ENCODE measurements at places on chromosomes 16 and 17. TPM values are rescaled to one million over a fixed set of nuclear protein-coding genes. Genes with fewer than 3 reads are reported as not detected.
A peak's percentile ranks its signal among the peaks of the same experiment; 100 is the strongest.

ZG16 gene
- not detected for total RNA-seq

RABEP1 gene
- total RNA-seq, result 57.9 TPM

RUNDC3A gene
- total RNA-seq, result 8.7 TPM

SAP30BP gene
- total RNA-seq, result 113 TPM

BANP gene
- 39.1 TPM for total RNA-seq

TEKT5 gene
- 0.25 TPM for total RNA-seq

B9D1 gene
- total RNA-seq, result 17.9 TPM

TP53TG3C gene
- not detected for total RNA-seq

USH1G gene
- not detected for total RNA-seq

CNTD1 gene
- total RNA-seq, result not detected

CA7 gene
- total RNA-seq, result not detected

TPSAB1 gene
- not detected for total RNA-seq

SLC16A5 gene
- total RNA-seq, result 6.0 TPM

DNA sequence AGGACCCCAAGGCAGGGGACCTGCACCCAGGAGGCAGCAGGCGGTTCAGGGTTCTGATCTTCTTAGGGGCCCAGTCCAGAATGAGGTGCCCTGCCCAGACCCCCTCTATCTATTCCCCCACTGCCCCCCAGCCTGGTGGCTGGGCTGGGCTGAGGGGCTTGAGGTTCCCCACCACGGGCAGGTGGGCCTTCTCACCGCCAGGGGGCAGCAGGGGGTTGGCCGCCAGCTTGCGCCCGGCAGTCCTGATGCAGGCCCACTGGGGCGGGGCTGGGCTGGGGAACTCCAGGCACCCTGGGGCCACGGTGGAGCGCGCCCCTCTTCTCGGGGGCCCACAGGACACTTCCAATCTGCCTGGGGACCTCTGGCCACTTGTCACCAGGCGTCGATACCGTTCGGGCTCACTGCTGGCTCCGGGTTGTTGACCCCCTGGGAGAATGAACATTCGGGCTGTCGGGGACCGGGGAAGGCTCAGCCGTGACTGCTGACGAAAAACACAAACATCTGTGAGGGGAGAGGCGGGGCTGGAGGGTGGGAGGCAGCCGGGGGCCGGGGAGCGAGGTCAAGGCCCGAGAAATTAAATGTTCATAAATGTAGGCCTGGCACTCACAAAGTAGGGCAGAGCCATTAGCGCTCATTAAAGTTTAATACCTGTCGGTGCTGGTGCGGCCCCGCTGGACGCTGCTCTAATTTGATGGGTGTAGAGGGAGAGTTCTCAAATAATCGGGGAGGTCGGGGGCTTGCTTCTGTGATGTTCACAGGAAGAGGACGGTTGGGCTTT is 219.3 kb upstream of the GSE1 start:
- peak; percentile 83 for DNase-seq

GRCh38 chr16:81520151-81520470 is 75.5 kb downstream of the CMIP start:
- DNase-seq, result no peak

GRCh38 chr17:49522357-49522890 is 27.3 kb downstream of the NGFR start:
- no peak for DNase-seq

GRCh38 chr17:40342504-40343218 is 21.9 kb downstream of the GJD3 start:
- DNase-seq, result no peak

GRCh38 chr17:1275962-1276736 is 3.3 kb upstream of the TRARG1 start:
- DNase-seq, result peak; percentile 84

GRCh38 chr17:50259477-50260324 is 14.6 kb upstream of the TMEM92 start:
- DNase-seq, result no peak

DNA sequence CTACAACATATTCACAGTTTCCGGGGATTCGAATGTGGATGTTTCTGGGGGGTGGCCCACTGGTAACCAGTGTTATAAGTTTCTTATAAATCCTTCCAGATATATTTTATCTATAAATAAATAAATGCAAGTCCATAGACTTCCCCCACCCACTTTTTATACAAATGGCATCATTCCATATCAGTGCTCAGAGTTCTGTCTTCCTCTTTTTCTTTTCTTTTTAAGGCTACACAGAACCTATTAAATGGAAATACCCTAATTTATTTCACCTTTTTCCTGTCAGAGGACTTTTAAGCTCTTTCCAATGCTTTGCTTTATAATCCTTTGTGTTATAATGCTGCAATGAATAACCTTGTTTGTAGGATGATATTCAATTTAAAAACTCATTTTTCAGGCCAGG is 3.8 kb downstream of the LGALS9 start:
- DNase-seq, result no peak

DNA sequence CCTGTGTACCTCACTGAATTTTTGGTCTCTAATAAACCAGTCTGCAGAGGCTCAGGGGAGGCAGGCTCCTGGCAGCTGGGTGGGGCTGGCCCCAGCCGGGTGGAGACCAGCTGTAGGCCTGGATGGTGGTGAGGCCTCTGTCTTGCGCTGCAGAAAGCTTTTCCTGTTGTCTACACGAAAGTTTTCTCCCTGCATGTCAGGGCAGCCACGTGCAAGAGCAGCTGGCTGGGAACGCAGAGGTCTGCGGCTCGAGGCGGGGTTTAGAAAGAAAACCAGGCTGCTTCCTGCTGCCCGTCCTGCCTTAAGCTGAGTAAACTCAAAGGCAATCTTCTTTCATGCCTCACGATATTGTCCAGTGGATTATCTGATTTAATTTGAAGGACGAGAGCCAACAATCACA is 2.4 kb downstream of the SERPINF1 start:
- no peak for DNase-seq

- no peak for DNase-seq
These were observed 26.4 kb upstream of the TMEM220 start for GRCh38 chr17:10756185-10756584.

DNA sequence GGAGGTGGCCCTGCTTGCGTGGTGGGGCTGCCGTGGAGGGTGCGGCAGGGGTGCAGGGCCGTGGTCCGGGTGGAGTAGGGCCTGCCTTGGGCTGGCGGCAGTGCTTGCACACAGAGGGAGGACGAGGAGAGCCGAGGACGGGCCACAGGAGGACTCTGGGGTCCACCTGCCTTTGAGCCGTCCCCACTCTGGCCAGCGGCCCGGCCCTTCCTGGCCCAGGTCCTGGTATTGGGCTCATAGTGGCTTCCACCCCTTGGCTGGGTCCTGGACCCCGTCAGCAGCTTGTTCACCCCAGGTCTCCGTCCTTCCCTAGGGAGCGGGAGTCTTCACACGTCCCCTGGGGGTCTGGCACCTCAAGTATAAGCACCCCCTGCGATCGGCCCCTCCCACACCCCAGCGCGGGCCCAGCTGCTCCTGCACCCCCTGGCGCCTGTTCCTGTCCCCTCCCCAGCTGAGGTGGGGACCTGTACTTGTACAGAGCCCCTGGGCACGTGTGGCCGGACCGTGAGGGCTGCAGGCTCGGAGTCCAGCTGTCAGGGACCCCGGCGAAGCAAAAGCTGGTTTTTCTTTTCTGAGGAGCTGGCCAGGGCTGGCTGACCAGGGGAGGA is 40.1 kb downstream of the SOX8 start:
- no peak for DNase-seq

DNA sequence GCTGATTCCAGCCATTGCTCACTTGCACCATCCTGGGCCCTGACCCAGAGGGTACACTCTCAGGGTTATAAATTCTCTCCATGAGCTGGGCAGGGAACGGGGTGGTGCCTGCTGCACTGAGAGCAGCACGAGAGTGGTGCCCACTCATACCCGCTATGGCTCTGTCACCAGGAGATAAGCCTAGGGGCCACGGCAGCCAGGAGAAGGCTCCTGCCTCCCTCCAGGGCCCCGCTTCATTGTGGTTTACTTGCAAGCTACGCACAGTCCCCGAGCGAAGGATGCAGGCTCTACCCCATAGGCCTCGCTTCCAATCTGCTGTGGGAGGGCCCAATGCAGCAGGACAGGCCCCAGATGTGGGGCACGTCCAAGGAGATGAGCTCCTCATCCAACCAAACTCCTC is 48.5 kb downstream of the VAC14 start:
- no peak for DNase-seq

- DNase-seq, result no peak
These were observed 11.4 kb upstream of the PLK1 start for GRCh38 chr16:23667355-23667659.

DNA sequence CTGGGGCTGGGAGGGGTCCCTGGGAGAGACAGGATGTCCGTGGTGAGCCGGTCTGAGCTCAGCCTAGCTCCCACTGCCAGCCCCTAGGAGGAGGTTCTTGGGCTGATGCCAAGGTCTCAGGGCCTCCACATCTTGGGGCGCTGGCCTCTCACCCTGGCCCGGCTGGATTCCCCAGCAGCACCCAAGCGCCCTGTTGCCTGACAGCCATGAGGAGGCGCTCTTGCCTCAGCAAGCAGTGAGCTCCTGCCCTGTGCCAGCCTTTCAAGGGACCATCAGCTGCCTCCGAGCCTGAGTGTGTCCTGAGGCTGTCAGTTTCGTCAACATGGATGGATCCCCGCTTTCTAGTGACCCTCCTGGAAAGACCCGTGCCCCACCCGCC is 234.9 kb upstream of the CIBAR2 start:
- no peak for DNase-seq

DNA sequence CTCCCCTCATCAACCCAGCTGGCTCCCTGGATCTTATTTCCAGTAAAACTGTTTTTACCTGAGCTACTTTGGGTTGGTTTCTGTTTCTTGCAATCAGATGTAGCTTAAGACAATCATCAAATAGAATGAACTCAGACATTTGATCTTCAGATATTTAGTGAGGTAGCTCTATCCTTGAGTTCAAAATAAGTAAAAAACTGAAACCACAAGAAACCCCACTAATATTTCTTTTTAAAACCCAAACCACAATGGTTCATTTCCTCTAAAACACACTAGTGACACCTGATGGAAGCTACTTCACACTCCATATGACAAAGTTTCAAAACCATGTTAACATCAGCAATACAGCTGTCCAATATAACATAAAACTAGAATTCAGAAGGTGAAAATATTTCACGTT is 37.8 kb downstream of the CACNG1 start:
- no peak for DNase-seq

GRCh38 chr17:19718613-19719354 is 2.4 kb upstream of the SLC47A2 start:
- no peak for DNase-seq

DNA sequence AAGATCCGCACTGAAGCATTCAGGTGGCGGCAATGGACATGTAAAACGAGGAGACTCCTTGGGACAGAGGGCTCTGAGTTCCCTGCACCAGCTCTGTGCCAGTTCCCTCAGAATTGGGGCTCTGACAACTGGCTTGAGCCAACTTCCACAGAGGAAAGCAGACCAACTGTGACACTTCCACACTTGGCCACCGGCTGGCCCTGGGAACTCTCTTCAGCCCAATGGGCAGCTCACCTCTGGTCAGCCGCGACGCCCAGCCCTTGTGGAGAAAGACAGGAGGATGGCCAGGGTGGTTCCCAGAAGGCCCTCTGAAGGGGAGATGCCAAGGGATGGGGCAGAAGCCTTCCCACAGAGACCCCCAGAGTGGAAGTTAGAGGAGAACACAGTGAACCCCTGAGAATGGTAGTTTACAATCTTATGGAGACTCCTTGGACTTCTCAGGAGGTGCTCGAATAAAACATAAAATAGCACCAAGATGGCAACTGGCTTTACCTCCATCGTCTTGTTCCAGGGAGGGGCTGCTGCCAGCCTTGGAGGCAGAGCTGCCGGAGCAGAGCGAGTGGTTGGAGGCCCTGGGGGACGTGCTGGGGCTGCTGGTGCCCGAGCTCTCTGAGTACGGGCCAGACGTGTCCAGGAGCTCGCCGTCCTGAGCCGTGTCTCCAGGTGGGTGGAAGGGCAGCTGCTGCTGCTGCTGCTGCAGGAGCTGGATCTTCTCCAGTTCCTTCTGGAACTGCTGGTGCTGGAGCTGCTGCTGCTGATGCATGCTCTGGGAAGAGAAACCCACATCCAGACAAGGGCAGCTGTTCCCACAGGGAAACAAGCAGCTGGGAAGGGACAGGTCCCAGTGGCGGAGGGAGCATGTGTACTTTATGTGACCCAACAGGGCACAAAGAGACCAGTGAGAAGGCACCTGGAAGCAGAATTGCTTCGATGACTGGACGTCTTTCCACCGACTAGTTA is 35.0 kb upstream of the ICAM2 start:
- no peak for DNase-seq
